T-cell (primary cell): ENCODE measurements at places on chromosomes 12 and 14.

- DNase-seq: no peak
These were observed 3.2 kb downstream of the OR4K2 start for GRCh38 chr14:19878029-19878642.

- no peak for DNase-seq
These were observed 121.2 kb upstream of the GRIP1 start for GRCh38 chr12:66800046-66800445.

GRCh38 chr12:53989227-53990113 is 4.5 kb downstream of the HOXC10 start:
- peak; percentile 63 for DNase-seq

DNA sequence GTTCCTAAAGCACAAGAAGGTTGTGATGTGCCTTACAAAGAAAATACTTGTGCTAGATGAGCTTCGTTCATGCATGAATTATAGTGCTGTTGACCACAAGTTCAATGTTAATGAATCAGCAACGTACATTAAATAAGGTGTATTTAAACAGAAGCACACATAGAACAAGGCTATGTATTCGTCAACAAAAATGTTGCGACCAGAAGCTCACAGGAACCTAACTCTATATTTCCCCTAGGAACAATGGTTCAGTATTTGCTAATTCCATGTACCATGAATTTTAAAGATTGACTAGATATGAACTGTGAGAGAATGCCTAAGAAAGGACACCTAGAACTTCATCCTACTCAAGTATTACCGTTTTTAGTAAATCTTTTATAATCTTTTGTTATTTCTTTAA is 149.6 kb downstream of the ITPR2 start:
- no peak for DNase-seq

DNA sequence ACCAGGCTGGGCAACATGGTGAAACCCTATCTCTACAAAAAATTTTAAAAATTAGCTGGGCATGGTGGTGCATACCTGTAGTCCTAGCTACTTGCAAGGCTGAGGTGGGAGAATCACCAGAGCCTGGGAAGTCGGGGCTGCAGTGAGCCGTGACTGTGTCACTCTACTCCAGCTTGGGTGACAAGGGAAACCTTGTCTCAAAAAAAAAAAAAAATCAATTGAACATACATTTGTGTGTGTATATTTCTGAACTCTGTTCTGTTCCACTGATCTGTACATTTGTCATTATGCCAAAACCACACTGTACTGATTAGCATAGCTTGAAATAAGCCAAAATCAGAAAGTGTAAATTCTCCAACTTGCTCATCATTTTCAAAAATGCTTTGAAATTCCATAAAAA is 254.6 kb downstream of the SOX5 start:
- DNase-seq: no peak

GRCh38 chr12:131639270-131639940 is 71.5 kb upstream of the SFSWAP start:
- no peak for DNase-seq

- DNase-seq: no peak
These were observed 4.5 kb downstream of the B4GALNT1 start for GRCh38 chr12:57628280-57629191.

GRCh38 chr14:60642270-60643140 is 6.8 kb downstream of the SIX1 start:
- no peak for DNase-seq

- DNase-seq: no peak
These were observed 6.2 kb upstream of the DDX55 start for GRCh38 chr12:123595729-123596128.

DNA sequence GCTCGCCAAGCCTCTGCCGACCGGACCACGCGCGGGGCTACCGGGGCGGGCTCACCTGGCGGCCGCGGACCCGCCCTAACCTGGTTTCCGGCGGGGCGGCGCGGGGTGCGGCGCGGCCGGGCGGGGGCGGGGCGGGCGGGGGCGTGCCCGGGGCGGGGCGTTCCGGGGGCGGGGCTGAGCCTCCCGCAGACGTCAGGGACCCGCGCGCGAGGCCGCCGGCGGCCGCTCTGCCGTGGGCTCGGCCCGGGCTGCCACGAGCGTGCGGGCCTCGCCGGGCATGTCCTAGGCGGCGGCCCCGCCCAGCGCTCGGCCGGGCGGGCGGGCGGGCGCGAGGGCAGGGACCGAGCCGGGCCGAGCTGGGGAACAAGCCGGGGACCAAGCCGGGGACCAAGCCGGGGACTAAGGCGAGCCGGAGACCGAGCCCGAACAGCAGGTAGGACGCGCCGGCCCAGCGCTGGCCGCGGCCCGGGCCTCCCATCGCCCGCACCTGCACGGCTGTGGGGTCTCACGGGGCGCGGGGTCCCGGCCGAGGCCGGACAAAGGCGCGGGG is at the start of gene CEP170B:
CEP170B (plus strand) TSS at position 188 of the 550 bp plus-strand sequence. CDS start 3,183 bp downstream, outside the sequence.
- DNase-seq: no peak

GRCh38 chr12:58097741-58098140 is 156.4 kb downstream of the ATP23 start:
- no peak for DNase-seq

GRCh38 chr14:78455896-78456435 is 285.8 kb downstream of the NRXN3 start:
- DNase-seq: no peak

GRCh38 chr12:12425001-12425400 is 68.1 kb downstream of the BORCS5 start:
- no peak for DNase-seq

DNA sequence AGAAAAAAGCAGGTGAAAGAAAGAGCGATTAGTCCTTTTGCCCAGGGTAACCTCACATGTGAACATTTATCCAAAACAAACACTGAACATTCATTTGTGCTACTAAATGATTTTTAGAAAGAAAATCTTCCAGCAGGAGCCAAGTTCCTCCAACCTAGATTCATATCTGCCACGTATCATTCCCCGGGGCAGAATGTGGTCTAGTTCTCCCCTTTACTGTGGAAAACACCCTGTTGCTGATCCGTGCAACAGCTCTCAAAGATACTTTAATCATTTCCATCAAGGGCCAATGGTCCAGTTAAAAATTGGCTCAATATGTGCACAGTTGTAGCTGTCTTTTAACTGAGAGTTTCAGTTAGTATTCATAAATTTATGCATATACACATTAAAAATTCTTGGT is 479.1 kb downstream of the ATP23 start:
- DNase-seq: no peak

- no peak for DNase-seq
These were observed 29.3 kb downstream of the ACTR6 start for GRCh38 chr12:100229876-100230275.

DNA sequence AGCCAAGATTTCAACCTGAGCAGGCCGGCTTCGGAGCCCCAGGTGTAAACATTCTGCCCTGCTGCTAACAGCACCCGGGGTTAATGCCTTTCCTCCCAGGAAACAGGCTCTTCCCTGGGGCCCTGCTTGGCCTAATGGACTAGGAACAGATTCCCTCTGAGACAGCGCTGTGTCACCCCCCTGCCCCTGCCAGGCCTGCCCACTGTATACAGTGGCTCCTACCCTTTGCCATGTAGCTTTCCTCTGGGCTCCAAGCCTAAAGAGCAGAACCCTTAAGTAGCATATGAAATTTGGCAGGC is 28.3 kb upstream of the BCDIN3D start:
- DNase-seq: no peak

- no peak for DNase-seq
These were observed 84.6 kb downstream of the SCFD1 start for GRCh38 chr14:30706704-30707103.

- DNase-seq: no peak
These were observed 58.3 kb downstream of the PRKCH start for GRCh38 chr14:61379639-61380184.

DNA sequence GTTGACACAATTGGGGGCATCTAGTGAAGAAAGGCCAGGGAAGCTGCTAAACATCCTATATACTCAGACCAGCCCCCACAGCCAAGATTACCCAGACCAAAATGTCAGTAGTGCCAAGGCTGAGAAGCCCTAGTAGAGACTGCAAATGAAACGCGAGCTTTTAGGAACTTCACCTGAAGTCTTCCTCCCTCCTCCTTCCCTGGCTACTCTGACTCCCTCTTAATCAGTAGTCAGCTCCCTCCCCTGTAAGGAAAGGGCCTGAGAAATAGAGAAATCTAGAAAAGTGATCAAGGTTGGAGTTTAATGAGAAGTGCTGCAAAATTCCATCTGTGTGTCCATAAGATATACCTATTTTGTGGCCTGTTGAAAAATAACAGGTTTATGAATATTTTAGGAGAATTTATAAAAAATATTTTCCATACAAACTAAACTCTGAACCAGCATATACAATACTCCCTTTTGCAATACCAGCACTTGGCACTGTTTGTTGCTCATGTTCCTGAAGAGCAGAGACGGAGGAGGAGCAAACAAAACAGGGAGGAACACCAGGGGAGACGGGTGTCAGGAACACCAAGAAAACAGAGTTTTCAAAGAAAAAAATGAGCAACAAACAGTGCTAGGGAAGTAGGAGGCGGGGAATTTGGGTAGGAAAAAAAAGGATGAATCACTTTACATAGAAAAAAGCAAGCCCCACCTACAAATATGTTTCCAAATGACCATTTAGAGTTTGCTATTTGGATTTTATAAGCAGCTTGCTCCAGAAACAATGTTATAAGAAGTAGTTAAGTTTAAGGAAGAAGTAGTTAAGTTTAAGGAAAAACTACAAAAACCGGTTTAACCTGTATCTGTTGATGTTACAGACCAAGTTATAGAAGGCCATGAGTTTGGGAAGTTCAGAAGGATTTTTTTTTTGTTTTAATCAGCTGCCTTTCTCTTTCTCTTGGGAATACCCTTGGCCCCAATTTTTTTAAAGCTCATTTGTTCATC is 282.1 kb upstream of the GRIP1 start:
- no peak for DNase-seq

DNA sequence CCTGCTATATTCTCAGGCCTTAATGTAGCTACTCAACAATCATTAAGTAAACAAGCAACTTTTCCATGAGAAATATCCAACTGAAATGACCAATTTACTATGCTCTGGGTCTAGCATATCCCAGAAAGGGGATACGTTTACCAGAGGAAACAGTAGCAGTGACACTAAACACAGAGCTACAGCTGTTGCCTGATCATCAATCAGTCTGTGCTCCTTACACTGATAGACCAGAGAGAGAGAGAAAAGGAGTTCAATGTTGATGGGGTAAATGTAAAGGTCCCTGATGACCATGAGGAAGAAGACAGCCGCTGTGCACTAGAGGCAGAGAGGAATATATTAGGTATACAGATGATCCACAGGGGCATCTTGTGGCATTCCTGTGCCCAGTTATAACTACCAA is 397.2 kb upstream of the USP15 start:
- no peak for DNase-seq

- no peak for DNase-seq
These were observed 218.1 kb downstream of the RMST start for GRCh38 chr12:97680751-97681150.

DNA sequence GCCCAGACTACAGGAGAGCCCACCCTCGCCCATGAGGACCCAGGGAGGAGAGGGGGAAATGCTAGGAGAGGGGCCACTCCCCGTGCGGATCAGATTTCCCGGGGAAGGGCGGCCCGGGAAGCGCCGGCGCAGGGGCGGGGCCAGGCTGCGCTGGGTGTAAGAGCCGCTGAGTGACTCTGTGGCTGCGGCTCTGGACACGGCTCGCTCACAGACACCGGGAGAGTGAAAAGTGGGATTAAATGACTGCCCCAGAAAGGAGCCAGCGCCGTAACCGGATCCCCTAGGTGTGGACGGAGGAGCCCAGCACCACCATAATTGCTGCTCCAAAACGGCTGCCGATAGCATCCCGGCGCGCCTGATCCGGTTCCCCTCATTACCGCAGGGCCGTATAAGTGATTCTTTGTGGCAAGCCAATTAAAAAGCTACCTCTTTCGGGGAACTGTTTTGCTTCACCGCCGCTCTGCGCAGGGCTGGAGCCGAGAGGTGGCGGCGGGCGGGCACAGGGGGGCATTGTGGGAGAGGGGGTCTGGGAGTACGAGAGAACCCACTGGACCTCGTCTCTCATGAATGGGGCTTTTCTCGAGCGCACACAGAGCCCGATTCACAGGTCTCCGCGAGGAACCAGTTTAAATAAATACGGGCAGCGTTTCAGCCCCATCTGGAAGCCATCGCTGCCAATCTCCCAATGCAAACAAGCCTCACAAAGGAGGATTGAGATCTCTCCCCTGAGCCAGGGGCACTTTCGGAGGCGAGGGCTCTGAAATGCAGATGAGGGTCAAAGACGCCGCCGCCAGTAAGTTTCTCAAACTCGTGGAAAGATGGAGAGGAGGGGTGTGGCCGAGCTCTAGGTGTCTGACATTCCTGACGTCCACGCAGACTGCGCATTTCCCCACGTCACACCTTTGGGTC is 2.5 kb downstream of the COL2A1 start:
- DNase-seq: no peak
